ENCODE measurements at places on chromosomes 3 and 15.

DNA sequence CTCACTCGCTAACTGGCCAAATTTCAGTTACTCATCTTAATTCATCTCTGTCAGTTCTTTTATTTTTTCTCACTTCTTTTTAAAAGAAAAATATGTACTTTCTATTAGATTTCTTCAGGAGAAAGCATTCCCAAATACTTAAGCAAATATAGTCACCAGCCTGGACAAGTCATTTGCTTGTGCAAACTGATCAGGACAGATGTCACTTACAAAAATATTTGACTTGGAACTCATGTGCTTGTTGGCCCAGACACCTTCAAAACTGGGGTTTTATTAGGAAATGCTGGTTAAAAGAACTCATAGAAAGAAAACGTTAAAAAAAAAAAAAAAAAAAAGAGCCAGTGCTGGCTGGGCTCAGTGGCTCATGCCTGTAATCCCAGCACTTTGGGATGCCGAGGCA, 31.3 kb upstream of the FOXP1 start:
- DNase-seq: no peak

DNA sequence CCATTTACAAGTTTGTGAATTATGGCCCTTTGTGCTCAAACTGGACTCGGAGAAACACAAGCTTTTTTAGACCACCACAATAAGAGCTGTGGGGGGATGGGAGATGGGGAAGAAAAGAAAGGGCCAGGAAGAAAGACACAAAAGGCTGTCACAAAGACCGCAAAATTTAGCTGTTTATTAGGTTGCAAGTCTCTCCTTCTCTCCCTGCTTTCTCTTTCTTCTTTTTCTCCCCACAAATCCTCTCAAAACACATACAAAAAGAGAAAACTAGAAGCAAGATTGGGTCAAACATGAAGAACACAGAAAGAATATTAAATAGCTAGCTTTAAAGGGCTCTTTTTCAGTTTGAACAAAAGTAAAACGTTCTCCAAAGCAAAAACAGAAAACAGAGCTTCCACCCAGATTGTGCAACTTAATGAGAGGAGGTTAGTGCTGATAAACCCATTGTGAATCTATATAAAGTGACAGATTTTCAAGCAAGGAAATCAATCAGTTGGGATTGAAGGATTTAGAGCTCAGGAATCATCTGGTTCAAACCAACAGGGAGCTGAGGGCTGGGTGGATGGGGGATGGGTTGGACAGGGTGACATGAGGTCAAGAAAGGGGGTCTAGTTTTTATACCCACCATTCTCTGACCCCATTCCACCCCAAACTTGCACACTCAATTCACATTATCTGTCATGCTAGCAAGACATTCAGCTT, 87.3 kb downstream of the DHX30 start:
- no peak for DNase-seq

GRCh38 chr3:138691351-138691750, 82.8 kb downstream of the FAIM start:
- no peak for DNase-seq

DNA sequence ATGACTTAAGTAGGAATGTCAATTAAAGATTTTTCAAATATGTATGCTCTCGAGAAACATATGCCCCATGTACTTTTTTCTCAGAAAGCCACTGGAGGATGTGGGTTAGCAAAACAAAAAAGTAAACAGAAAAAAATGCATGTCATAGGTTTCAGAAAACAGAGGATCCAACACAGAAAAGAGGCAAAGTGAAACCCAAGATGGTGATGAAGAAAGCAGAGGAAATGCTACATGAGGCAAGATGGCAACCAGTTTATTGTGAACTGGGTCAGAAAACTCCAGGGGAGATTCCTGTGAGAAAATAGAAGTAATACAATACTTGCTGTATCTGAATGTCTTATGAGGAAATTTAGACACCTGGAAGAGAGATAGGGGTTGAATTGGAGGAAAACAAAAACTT, 30.8 kb upstream of the EOMES start:
- no peak for DNase-seq

DNA sequence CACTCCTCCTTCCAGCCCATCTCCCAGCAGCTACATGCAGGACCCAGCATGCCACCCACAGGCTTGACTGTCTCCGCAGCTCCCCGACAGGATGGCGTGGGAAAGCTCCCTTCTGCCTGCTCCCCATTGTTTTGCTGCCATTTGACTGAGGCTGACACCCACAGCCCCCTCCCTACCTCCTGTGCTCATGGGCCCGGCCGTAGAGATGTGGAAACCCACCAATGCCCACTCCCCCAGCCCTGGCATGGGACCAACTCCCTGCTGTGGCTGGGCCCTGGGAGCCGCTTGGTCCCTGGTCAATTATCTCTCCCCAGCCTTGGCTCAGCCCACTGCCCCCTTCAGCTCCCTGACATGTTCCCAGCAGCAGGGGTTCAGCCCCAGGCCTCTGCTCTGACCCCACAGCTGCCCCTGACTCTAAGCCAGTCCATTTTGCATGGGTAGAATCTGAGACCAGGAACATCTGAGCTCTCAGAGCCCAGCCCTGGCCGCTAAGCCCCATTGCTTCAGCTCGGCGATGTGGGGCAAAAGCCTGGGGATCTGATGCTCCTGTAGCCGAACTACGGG, 8.2 kb downstream of the C3orf22 start:
- DNase-seq: no peak

DNA sequence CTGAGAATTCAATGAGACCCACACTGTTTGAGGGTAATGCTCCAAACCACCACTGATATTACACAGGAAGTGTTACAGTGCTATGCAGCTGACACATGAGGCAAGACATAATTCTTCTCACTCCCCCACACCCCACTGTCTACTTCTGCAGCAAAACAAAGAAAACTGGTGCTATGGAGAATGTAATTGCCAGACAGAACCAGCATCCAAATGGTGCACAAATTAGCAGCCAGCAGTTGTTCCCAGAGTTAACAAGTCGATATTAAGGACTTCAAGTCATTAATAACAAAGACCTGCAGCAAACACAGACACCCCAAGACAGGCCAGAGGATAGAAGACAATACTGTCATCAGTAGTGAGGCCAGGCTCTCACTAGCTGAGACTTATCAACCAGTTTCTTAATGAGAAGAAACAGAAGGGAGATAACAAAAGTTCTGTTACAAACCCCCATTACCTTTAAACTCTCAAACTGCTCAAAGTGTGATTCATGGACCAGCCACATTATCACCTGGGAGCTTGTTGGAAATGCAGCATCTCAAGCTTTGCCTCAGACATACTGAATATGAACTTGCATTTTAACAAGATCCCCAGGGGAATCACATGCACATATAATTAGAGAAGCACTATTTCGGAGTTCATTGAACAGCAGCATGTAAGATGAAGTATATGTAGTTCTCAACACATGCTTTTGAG, 58.7 kb upstream of the FNDC3B start:
- peak; percentile 74 for DNase-seq

DNA sequence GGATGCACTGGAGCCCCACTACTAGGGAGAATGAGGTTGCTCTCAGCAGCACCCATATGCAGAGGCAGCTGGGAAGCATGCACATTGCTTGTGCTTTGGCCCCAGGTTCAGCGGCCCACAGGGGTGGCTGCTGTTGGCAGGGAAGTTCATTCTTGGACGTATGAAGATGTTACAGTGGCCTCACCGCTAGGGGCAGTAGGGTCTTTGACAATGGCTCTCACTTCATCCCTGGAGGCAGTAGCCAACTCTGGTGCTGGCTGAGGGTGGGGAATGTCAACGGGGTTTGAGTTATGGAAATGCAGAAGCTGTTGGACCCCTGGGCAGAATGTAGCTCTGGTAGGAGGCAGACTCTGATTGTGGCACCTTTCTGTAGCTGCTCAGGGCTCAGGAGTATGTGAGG, 279.9 kb downstream of the SCAPER start:
- no peak for DNase-seq

DNA sequence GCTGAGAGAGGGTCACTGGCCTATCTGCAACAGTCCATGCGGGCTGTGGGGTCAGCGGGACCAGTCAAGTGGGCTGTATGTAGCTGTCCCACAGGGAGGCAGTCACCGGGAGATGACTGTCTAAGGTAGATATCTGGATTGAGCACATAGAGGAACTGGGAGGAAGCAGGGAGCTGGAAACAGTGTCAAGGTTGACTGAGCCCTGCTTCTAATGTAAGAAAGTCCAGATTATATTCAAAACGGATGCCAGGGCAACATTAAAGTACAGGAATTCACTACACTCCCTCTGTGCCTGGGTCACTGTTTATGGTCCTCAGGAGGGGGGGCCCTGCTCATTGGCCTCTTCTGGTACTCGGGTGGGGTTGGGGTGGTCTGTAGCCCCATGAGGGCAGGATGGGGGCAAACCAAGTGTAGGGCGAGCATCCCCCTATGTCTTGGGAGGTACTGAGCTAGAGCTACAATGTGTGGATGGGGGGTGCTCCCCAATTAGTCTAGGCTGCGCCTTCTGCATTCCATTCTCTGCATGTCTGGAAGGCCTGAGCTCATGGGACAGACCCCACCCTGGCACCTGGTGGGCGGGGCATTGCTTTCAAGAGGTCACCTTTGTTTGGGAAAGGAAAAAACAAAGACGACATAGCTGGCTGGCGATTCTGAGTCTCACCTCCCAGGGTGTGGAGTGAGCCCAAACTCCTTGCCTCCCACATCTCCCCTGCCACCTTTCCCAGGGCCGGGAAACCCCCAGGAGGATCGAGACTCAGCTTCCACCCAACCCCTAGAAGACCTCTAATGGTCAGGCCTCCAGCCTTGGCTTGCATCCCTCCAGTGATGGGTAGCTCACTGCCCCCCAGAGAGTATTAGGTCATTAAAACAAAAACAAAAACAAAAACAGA, 45.1 kb upstream of the C15orf39 start:
- no peak for DNase-seq

DNA sequence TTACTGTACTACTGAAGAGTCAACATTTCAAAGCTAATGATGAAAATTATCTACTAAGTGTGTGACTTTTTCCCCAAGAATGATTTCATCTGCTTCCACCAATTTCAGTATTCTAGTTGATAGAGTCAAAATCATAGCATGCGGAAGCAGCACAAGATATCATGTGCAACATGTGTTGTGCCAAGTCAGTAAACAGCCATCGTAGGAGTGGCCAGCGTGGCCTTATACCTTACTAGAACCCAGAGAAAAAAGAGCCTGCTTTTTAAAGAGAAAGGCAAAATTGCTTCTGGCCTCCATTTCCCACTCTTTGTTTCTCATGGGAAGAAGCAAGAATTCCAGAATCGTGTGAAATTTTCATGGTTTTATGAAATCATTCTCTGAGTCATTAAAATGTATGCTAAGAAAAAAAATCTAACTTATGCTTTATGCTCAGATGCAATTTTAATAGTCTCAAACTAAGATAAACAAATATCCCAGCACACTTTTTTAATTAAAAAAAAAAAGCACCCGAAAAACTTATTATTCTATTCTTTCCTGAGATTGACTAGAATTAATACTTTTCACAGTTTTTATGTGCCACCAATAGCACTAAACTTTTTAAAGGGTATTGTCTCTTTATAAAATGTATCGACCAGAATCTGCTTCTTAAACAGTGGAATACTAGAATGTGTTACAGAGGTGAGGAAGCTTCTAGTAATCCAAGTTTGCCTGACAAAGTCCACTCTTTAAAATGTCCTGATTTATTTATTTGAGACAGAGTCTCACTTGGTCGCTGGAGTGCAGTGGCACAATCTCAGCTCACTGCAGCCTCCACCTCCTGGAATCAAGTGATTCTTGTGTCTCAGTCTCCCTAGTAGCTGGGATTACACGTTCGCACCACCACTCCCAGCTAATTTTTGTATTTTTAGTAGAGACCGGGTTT, 87.3 kb downstream of the MBNL1 start:
- no peak for DNase-seq

DNA sequence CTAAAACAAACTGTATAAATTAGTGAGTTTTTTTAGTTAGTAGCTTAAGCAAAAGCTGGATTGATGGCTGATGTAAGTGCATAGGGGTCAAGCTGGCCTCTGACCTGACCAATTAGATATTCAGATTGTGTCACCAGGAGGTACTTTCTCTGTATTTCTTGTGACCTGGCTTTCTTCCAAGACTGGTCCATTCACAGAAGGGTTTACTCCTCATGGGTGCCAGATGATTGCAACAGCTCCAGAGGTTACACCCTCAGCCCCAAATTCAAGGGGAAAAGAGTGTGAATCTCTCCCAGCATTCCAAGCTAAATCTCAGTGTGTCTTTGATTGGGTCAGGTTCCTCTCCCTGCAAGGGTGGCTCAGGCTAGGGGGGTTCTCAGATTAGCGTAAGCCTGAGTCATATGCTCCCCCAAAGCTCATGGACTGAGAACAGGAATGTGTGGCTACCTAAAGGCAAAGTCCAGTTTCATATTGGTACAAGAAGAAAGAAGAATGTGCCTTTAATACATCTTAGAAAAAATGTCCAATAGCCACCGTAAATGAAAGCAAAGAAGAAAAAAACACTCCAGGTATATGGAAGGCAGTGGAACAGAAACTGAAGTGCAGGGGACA, 16.5 kb downstream of the PML start:
- DNase-seq: no peak

- DNase-seq: no peak
Observed at GRCh38 chr3:160540551-160540950, 24.8 kb downstream of the KPNA4 start.

DNA sequence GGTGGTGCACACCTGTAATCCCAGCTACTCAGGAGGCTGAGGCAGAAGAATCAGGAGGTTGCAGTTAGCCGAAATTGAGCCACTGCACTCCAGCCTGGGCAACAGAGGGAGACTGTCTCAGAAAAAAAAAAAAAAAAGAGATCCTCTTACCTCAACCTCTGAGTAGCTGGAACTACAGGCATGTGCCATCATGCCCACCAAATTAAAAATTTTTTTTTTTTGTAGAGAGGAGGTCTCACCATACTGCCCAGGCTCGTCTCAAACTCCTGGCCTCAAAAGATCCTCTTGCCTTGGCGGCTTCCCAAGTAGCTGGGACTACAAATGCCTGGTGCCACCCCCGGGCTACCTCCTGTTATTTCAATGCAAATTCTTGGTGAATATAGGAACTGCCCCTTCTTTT, 1.5 kb downstream of the UMPS start:
- DNase-seq: no peak

DNA sequence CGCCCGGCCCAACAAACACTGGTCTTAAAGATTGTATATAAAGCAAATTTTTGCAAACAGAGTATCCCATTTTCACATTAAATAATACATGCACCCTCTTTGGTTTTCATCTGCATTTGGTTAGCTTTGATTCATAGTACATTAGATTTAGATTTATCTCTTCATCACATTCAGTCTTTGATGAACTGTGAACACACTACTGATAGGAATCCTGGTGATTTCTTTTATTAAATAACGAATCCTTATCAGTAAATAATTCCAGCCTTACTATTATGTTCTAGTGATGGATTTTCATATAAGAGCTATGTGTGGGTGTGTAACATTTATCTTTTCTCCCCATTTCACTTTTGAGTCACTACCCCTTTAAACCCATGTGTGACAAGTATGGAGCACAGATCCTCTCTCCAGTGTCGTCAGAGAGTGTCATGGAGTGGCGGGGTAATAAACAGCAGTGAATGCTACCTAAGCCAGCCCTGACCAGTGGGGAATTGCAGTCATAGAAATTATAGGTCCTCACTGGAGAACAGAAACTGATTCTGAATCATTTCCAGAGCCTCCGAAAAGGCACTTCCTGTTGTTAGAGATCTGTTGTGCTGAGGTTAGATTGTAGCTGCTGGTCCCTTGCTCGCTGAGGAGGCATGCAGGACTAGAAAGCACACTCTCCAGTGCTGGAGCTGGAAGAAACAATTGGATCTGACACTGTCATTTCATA, 22.0 kb downstream of the SLC7A14 start:
- DNase-seq: no peak

- peak; percentile 57 for DNase-seq
Observed at GRCh38 chr3:172087198-172087597, 47.8 kb downstream of the FNDC3B start.
